ENCODE measurements at places on chromosomes 2 and 18. TPM values are rescaled to one million over a fixed set of nuclear protein-coding genes. Genes with fewer than 3 reads are reported as not detected.

Gene IGFBP2
- polyA plus RNA-seq = 1,436 TPM

Gene UGT1A7
- 1.8 TPM for polyA plus RNA-seq

Gene TRIM43
- not detected for polyA plus RNA-seq

Gene SLC11A1
- 4.1 TPM for polyA plus RNA-seq

Gene NTSR2
- not detected for polyA plus RNA-seq

Gene ORC4
- 16.2 TPM for polyA plus RNA-seq

Gene KIAA2012
- polyA plus RNA-seq = not detected

Gene LYPD6B
- not detected for polyA plus RNA-seq

Gene BARD1
- 3.3 TPM for polyA plus RNA-seq

Gene DTNA
- polyA plus RNA-seq = 47.8 TPM

Gene DLX1
- 0.38 TPM for polyA plus RNA-seq

Gene SLC4A3
- polyA plus RNA-seq = 2.9 TPM

Gene HOXD13
- not detected for polyA plus RNA-seq

Gene SKA1
- not detected for polyA plus RNA-seq

Gene CPLX4
- polyA plus RNA-seq = not detected

Gene ABCG5
- polyA plus RNA-seq = 8.8 TPM

Gene REG3A
- polyA plus RNA-seq = 0.20 TPM

Gene GPN1
- 24.8 TPM for polyA plus RNA-seq

Gene ANKRD30B
- not detected for polyA plus RNA-seq

Gene DPP4
- 0.20 TPM for polyA plus RNA-seq
